ENCODE measurements at places on chromosomes 16 and 17.

DNA sequence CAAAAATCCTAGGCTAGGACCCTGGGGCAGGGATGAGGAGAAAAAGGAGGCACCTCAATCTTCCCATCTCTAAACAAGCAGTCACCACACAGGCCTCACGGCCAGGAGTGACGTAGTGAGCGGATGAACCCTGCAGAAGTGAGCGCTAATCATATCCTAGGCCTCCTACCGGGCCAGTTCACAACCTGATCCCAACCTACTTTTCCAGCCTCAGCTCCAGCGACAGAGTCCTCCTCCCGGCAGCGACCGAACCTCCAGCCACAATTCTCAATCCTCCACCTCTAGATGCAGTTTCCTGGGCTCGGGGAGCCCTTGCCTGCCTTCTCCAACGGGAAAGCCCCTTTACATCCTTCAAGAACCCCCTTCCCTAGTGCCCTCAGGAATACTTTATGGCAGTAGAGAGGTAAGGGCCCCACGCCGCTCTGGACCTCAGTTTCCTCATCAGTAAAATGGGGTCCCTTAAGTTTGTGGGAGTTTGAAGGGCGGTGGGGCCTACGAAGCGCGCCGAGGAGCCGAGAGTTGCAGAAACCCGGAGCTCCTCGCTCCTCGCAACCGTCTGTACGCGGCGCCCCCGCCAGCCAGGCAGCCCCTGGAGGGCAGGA is 1.4 kb downstream of the ZNF668 start:
- peak; percentile 61 for DNase-seq

- DNase-seq = peak; percentile 62
These were observed 10.8 kb upstream of the SLC46A1 start for GRCh38 chr17:28416703-28417311.

DNA sequence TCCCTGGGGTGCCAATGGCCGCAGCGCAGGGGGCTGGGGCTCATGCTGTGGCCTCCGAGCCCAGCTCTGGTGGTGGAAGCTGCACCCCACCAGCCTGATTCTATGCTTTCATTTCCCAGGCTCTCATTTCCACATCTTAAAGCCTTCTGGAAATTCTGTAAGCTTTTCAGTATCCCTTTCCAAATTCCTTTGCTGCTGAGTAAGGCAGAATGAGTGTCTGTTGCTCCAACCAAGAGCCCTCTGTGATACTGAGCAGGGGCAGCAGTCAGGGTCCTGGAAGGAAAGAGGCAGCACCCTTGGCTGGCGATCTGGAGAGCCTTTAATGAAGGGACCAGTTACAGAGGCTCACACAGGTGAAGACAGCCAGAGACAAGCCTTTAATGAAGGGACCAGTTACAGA is 79.5 kb upstream of the FOXF1 start:
- no peak for DNase-seq

DNA sequence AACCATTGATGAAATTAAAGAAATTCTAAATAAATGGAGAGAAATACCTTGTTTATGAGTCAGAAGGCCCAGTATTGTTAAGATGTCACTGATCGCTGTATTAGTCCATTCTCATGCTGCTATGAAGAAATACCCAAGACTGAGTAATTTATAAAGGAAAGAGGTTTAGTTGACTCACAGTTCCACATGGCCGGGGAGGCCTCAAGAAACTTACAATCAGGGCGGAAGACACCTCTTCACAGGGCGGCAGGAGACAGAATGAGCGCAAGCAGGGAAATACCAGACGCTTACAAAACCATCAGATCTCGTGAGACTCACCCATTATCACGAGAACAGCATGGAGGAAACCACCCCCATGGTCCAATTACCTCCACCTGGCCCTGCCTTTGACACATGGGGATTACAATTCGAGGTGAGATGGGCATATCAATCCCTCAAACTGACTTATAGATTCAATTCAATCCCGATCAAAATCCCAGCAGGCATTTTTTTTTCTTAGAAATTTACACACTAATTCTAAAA is 157.2 kb downstream of the ENGASE start:
- no peak for DNase-seq

DNA sequence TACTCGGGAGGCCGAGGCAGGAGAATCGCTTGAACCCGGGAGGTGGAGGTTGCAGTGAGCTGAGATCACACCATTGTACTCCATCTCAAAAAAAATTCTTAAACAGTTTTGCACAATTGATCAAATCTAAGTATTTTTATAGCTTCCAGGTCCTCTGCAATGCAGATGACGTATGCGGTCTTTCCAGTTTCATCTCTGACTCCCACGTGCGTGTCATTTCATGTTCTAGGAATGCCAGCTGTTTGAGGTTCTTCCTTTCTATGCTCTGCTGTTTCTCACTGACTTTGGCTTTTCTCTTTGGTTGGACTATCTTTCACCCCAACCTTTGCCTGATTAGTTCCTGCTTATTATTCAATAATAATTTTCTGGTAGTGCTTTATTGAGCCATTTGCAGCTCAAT is 16.2 kb downstream of the CHP2 start:
- DNase-seq = no peak

GRCh38 chr16:89187770-89188392 is 12.5 kb downstream of the SLC22A31 start:
- DNase-seq = no peak

DNA sequence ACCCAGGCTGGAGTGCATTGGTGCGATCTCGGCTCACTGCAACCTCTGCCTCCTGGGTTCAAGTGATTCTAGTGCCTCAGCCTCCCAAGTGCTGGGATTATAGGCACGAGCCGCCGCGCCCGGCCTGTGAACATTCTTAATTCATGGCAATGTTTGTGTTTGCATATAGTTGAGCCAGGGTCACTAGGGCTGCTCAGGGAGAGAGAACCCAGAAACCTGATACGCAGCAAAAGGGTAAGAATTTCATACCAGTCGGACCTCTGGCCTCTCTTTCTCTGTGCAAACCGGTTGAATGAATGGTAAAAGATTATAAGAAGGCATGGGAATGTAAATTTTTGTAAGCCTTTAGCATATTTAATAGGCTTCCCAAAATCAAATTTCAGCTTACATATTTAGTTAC is 6.9 kb upstream of the TMEM98 start:
- DNase-seq = no peak

DNA sequence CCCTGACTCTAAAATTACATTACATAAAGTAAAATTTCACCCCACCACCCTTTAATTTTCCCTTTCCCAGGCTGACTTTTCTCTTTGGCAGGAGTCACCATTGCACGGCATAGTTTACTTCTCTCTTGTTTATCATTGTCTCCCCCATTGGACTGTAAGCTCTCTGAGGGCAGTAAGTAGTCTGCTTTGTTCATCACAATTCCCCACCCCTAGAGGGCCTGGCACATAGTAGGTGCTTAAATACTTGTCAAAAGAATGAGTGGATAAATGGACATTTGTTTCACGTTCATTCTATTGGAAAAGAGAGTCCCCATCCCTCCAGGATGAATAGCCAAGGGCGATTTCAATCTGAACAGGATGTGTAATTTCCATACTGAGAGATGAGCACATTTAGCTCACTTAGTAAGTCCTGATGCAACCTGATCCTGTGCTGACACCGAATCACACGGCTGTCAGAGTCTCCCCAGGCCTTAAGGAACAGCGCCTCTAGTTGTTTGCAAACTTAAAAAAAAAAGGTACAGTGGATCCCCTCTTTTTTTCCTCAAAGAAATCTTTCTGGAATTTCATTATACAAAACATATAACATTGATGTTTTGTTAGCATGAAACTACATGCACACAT is 54.0 kb downstream of the AKAP1 start:
- DNase-seq = no peak

DNA sequence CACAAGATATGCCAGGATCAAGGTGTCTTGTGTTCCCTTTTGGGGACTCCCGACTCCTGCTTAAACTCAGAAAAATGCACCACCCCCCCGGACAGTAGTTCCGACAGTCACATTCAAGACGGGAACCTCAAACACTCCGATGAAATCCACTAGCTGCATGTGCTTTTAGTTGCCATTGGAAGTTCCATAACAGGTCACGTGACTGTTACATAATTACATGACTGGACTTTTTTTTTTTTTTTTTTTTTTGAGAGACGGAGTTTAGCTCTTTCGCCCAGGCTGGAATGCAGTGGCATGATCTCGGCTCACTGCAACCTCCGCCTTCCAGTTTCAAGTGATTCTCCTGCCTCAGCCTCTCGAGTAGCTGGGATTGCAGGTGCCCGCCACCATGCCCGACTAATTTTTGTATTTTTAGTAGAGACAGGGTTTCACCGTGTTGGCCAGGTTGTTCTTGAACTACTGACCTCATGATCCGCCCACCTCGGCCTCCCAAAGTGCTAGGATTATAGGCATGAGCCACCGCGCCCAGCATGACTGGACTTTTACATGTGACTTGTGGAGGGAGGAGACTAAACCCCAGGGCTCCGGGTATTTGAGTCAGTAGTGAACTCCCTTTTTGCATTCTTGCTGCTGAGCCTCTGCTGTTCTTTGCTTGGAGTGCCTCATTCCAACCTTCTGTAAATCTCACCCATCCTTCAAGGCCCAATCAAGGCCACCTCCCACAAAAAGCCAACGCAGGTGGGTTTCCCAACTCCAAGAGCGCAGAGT is 1.6 kb downstream of the SIRT7 start:
- no peak for DNase-seq

DNA sequence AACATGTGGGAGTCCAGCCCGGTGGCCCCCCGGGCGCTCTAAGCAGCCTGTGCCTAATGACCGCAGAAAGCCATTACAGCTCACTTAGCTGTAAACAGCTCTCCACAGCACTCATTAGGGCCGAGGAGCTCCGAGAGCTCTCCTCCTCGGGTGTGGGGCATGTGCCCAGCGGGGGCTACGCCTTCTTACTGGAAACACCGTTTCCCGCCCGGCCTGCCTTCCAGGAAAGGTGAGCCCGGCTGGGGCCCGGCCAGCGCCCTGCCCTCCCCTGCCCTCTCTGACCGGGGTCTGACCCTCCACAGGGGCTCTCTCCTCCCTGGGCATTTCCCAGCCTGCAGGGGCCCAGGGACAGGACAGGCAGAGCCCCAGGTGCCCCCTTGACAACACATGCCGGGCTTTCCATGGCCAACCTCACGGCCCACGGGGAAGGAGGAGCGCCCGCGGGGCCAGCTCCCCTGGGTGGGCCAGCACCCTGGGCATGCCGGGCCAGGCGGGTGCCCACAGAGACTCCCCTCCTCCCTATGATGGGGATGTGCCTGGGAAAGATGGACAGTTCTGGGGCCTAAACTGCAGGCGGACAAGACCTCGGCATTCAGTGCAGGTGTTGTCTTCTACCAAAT is 72.6 kb downstream of the SDK2 start:
- DNase-seq = no peak

DNA sequence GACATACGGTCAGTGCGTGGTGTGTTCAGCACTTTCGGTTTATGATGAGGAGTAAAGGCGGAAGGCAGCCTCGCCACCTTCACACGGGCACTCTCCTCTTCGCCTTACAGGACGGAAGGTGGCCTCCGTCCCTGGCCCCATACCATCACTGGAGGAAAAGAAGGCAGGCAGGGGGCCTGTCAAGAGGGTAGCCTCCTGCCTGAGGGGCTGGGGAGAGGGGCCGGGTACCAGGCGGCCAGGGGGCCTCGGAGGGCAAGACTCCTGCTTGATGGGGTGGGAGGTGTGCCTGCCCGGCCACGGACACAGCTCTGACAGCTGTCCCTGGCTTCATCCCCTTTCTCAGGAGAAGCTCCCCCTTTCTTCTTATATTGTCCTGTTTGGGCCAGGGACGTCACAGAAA is 15.6 kb upstream of the SLC38A8 start:
- no peak for DNase-seq

GRCh38 chr16:86534779-86535615 is 20.0 kb downstream of the MTHFSD start:
- no peak for DNase-seq

DNA sequence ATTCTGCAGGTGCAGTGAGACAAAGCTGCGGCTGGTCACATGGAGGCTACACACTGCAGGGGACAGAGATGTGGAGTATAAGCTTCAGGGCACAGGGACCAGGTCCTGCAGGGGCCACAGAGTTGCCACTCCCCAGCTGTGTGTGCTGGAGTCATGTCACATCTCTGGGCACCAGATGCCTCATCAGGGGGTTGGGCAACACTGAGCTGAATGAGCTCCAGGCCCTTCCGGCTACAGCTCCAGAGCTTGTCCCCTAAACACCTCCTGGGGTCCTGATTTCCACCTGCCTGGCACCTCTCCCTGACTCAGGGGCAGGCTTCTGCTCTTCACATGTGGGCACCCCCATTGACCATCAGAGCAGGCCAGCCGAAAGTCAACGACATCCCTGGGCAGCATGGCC is 32.5 kb downstream of the SPHK1 start:
- no peak for DNase-seq

GRCh38 chr16:16004314-16004749 is 54.9 kb downstream of the ABCC1 start:
- no peak for DNase-seq

DNA sequence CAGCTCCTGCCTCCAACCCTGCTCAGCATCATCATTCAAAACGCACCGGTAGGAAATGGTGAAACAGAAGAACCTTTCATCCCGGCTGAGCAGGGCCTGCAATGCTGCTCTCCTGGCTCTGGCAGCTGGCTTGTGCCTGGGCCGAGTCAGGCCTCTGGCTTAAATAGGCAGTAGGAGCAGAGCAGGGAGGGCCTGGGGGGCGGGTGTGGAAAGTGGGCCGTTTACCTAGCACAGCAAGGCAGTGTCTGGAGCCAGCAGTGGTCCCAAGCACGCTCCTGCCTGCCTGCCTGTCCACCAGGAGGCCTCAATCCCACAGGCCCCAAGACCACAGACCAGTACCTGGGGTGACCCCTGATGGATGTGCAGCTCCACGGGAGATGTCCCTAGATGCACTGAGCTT is 59.3 kb downstream of the SMPD3 start:
- no peak for DNase-seq

DNA sequence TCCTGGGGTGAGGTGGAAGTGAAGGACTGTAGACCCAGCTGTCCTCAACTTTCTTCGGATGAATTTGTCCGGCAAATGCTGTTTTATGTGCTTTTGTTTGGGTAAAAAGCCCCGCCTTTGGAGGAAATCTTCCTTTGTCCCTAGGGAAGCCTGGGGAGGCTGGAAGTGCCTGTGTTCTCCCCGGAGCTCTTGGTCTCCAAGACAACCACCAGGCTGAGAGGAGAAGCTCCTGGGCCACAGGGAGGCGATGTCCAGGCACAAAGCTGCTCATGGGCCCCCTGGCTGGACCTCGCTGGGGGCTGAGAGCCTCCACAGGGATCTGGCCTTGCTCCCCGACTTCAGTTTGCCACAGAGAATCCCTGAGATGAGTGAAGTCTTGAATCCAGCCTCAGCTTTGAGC is 293.1 kb upstream of the N4BP1 start:
- DNase-seq = no peak

- DNase-seq = no peak
These were observed 11.5 kb upstream of the USP32 start for GRCh38 chr17:60403523-60403810.

- DNase-seq = no peak
These were observed 45.6 kb downstream of the ANKRD11 start for GRCh38 chr16:89444728-89445127.

DNA sequence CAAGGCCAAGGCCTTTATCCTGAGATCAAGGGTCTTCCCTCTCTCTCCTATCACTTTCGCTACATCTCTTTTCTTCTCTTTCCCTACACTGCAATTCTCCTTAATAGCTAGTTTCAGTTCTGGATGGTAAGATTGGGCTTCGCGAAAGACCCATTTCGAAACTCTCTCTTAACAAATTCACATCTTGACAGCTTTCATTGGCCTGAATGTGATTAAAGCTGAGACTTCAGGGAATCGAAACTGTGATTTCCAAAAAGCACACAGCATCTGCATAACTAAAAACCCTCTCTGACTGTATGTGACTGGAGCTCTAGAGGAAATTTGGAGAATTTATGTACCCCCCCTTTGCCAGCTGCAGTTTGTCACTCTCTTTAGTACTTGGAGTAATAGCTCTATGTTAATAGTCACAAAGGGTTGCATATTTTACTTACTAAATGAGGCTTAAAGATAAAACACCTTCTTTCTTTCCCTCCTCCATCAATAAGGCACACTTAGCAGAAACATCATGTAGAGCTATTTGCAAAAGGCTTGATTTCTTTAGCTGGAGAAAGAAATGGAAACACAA is 105.3 kb upstream of the FAM20A start:
- no peak for DNase-seq
